Stimulated activated CD4-positive, alpha-beta T cell treated with anti-CD3 and anti-CD28 coated beads, Interleukin-1b, Interleukin-23, amount 100 ng/mL, for 1 hour (primary cell): ENCODE measurements at places on chromosomes 7 and 10.

GRCh38 chr10:27440478-27440877 lies 63.6 kb upstream of the RAB18 start:
- no peak for DNase-seq

- DNase-seq = no peak
Measured at GRCh38 chr7:133115596-133115995, 33.7 kb upstream of the CHCHD3 start.

- no peak for DNase-seq
Measured at GRCh38 chr10:16752099-16752498, 65.1 kb downstream of the RSU1 start.

- DNase-seq = no peak
Measured at GRCh38 chr7:50304129-50304910, at the start of gene IKZF1. Gene IKZF1, plus strand, starts transcription at chr7:50304716. Its CDS starts 14,346 bp downstream, at chr7:50319062.

GRCh38 chr7:21450941-21451340 lies 23.1 kb downstream of the SP4 start:
- no peak for DNase-seq

DNA sequence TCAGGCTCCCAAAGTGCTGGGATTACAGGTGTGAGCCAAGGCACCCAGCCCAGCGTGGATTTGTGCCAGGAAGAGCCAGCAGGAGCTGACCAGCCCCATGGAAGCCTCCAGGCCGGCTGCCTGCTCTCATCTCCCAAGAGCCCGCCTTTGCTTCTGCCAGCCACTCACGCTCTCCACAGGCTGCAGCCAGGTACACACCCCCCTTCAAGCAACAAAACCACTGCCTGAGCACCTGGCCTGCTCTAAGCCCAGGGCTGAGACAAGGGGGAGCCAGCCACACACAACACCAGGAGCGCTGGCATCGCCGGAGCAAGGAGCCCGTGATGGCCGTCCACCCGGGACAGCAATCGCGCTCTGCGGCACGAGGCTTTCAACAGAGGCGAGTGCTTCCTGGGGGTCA lies 34.5 kb downstream of the MAD1L1 start:
- DNase-seq = no peak

DNA sequence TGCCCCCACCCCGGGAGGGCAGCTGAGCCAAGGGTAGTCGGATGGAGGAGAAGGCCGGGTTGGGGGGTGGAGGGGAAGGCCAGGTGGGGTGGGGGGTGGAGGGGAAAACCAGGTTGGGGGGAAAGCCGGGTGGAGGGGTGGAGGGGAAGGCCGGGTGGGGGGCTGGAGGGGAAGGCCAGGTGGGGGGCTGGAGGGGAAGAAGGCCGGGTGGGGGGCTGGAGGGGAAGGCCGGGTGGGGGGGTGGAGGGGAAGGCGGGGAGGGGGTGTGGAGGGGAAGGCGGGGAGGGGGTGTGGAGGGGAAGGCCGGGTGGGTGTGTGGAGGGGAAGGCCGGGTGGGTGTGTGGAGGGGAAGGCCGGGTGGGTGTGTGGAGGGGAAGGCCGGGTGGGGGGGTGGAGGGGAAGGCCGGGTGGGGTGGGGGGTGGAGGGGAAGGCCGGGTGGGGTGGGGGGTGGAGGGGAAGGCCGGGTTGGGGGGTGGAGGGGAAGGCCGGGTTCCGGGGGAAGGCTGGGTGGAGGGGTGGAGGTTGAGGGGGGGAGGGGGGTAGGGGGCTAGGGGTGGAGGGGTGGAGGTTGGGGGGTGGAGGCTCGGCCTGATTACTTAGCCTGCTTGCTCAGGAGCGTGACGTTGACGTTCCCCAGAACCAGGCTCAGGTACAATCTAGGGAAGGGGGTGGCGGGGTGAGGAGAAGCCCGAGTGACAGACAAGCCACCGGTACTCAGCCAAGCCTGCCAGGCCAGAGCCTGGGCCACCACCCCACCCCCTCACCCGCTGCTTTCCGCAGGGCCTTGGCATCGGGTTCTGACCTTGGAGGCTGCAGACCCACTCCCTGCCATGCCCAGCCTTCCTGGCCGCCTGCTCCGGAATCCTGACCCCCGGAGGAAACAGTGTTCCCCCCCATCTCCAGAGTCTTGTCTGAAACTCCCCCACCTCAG lies 5.6 kb downstream of the TMEM120A start:
- no peak for DNase-seq

DNA sequence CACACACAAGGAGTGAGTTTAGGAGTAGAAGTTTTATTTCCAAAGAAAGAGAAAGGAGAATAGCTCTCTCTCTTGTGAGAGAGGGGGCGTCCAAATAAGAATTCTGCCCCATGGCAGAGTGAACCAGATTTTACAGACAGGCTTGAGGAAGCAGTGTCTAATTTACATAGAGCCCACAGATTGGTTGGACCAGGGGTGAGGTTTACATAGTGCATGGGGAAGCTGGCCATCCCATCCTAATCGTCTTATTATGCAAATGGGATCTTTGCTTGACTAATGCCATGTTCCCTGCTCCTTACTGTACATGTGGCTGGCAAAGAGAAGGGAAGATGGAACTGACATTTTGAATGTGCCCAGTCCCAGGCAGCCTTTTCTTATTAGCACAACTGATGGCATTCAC lies 60.0 kb upstream of the ACSM6 start:
- no peak for DNase-seq

DNA sequence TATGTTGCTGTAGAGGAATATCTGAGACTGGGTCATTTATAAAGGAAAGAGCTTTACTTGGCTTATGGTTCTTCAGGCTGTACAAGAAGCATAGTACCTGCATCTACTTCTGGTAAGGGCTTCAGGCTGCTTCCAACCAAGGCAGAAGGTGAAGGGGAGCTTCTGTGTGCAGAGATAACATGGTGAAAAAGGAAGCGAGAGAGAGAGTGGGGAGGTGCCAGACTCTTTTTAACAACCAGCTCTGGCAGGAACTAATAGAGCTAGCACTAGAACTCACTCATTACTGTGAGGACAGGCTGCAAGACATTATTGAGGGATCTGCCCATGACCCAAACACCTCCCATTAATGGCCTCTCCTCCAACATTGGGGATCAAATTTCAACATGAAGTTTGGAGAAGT lies 94.5 kb downstream of the KIF20B start:
- DNase-seq = no peak

DNA sequence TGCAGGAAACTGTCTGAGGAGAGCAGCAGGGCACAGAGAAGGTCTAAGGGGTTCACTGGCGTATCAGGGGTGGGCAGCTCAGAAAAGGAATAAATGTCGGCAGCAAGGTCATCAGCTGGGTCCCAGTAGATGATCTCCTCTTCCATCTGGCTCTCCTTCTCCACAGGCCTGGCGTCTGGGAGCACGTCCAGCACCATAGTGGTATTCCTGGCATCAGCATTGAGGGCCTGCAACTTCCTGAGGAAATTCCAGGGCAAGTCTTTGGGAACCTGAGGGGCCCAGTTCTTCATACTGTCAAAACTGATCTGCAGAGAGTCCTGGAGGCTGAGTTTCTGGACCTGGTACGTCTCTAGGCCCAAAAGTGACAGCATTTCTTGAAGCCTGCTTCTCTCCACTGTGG lies 9.6 kb upstream of the MRPS24 start:
- DNase-seq = no peak

DNA sequence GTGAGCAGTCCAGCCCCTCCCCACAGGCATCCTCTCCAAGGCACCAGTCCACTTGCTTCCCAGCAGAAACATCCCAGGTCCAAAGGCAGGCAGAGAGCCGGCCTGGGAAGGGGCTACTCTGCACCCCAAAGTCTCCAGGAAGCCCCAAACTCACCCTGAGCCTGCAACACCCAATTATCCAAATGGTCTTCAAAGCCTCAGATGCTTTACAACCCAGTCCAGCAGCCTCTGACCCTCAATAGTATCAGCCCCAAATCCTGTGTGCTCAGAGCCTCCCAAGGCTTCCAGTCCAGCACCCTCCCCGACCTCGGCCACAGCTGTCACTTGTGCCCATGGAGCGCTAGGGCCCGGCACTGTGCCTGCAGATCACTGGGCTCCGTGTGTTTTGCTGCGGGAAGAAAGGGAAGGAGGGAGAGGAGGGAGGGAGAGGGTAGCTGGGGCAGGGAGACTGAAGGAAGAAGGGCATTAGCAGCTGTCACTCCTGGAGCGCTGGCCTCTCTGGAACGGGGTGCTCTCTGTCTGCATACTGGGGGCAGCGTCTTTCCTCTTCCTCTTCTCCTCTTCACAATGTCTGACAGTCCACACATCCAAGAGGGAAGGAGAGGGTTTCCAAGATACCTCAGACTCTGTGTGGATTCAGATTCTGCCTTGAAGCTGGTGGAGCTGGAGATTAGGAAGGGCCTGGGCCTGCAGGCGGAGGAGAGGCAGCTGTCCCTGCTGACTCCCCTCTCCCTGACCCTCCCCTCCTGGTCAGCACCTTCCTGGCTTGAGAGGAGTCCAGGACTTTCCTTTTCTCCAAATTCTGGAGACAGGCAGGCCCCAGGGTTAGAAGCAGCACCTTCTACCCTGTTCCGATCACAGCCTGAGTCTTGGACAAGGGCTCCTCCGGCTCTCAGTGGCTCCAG lies 13.2 kb downstream of the CALML5 start:
- DNase-seq = no peak

GRCh38 chr7:82330706-82331215 lies 112.8 kb downstream of the CACNA2D1 start:
- no peak for DNase-seq

GRCh38 chr7:104878577-104878976 lies 135.4 kb upstream of the KMT2E start:
- DNase-seq = no peak
